ENCODE measurements at places on chromosomes 1 and 21.

GRCh38 chr1:118788463-118788862, 199.7 kb downstream of the TBX15 start:
- DNase-seq: no peak

DNA sequence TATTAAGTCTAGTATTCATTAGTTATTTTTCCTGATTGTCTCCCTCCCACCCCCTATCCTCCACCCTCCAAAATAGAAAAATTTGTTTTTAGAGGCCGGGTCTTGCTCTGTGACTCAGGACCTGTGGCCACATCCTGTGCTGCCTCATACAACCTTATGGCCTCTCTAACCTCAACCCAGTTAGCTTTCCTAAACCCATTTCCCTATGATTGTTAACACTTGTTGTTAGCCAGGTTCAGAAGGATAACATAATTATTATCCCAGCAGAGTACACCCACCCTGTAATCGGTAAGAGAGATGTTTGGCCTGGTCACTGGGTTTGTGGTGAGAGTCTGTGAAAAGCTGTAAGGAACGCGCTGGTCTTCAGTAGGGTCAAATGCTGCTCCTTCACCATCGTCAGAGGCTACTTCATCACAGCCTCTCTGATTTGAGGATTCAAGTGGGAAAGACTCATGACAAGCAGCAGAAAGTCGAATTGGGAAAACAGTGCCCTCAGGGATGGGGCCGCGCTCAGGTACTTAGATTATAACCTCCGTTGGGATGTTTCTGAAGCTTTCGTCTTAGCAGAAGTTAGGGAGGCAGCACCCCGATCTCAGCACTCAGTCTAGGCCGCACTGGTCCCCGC, 35.9 kb upstream of the HMGN1 start:
- DNase-seq: no peak

- no peak for DNase-seq
Measured at GRCh38 chr1:231844986-231845502, 218.5 kb downstream of the DISC1 start.

- DNase-seq: no peak
Measured at GRCh38 chr1:54118704-54119103, 34.1 kb downstream of the CDCP2 start.

- no peak for DNase-seq
Measured at GRCh38 chr1:228464487-228464983, 22.6 kb upstream of the RNF187 start.

DNA sequence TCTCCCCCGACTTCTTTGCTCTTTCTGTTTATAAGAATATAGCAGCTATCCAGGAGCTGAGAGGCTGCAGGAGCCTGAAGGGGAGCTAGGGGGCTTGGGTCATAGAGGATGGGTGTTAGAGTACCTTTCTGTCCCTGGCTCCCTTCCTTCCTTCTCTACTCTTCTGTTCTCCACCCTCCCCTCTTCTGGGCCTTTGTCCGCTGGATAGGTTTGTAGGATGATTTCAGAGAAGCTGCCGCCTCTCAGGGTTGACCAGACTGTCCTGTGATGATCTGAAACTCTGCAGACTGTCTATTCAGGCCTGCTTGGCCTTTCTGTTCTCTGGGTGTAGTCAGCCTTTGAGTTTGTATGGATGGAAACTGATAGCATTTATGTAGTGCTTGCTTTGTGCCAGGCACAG, 26.3 kb downstream of the PPFIA4 start:
- no peak for DNase-seq

DNA sequence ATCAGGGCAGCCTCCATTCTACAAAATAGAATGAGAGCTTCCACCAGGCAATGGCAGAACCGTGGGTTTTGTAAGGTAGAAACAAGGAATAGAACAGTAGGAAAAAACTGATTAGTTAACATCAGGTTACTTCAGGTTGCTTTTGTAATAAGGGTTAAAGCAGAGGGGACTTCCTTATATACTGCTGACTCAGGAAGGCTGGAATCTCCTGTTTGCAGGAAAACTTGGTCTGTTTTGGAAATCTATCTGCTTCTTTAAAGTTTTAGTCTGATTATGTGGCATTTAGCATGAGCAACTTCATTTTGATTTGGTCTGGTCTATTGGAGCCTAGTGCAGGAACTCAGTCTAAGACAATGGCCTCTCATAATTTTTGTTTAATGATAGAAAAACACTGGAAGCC, 32.7 kb upstream of the RAB4A start:
- DNase-seq: no peak

- DNase-seq: no peak
Measured at GRCh38 chr1:208068908-208069307, 158.0 kb upstream of the CD34 start.

DNA sequence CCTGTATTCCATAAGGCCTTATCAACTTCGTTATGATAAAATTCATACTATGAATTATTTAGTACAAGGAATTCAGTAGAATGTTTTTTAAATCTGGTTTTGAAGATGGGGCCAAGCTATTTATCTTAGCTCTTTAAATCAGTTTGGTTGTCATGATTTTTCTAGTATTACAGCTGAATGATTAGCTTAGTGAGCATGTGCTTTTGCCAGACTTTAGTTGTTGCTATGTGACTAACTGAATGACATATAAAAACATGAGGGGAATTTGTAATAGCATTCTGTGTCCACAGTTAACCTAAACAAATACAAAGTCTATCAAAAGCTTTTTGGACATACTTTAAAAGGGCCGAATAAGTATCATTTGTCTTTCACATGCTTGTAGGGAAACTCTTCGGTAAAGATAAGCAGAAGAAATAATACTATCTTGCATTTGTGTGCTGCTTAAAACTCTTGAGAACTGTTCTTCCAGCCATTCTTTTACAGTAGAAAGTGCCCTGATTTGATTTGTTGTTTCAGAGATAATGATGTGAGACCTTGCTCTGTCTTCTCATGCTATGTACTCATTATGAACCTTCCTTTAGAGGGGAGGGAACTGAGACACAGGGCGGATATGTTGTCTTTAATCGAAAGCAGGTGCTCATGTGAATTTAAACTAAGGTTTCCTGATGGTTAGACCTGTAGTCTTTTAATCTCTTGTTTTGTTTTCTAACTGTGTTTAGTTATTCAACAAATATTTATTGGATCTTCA, 18.8 kb downstream of the NEK7 start:
- DNase-seq: no peak

DNA sequence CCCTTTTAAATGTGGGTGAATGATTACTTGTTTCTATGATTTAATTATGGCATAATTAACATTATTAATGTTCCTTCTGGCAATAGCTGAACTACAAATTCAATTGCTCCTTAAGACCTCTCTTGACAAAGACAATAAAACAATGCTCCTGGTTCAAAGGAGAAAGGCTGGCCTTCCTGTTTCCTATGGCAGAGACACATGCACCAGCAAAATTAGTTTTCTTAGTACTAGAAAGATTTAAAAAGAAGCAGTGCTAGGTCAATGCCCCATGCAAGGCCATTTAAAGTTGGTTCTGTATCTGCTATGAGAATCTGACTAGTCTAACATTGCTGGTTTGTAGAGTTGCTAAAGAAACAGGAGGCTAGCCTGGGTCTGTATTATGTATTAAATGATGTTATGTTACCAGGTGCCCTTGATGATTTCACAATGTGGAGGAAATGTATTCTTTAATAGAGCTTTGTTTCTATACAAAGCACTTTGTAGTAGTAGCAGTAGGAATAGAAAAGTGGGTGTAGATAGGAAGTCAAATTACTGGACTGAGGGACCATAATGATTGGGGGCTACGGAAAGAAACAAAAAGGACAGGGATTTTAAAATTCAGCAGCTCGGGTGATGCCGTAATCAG, 38.8 kb upstream of the CD34 start:
- no peak for DNase-seq

GRCh38 chr1:25068829-25069228, 138.8 kb upstream of the RUNX3 start:
- no peak for DNase-seq

DNA sequence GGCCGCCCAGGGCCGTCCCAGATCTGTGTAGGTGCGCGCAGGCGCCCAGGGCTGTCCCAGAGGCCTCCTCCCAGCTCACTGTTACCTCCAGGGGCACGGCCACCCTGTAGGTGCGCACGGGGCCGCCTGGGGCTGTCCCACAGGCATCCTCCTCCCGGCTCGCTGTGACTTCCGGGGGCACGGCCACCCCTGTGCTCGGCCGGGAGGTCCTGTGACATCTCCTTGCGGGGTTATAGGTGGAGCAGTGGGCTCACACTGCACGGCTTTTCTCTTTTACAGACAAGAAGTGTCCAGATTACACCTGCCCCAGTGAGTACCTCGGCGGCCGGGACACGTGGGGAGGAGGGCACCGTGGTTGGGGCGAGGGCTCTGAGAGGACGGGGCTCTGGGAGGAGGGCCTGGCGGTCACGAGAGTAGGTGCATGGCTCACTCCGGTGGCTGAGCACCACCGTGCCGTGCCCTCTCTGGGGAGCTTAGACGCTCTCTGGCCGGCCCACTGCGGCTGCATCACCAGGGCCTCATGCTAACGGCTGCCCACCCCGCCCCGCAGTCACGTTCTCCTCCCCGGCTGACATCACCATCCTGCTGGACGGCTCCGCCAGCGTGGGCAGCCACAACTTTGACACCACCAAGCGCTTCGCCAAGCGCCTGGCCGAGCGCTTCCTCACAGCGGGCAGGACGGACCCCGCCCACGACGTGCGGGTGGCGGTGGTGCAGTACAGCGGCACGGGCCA, 21.4 kb downstream of the COL6A1 start:
- DNase-seq: no peak

Data from omental fat pad (tissue), 4 donors.